ENCODE measurements at places on chromosomes 13 and 19. TPM values are rescaled to one million over a fixed set of nuclear protein-coding genes. Genes with fewer than 3 reads are reported as not detected.

The MEIS3 gene
- 5.6 TPM for total RNA-seq

DNA sequence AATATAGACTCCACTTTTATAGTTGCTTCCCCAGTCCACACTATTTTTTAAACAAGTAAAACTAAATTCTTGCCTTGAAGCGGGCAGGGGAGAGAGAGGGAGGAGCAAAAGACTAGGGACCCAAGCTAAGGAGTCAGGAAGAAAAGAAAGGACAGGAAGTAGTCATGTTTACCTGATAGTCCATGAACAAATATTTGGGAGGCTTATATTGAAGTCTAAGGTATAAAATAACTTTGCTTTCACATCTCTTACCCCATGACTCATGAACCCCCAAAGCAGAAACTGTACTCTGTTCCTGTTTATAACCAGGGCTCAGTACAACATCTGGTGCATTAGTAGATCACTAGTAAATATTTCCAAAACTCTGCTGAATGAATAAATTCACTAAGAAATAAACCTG, 67.3 kb downstream of the ZAR1L start:
- DNase-seq: no peak

GRCh38 chr19:12783291-12783848, 7.9 kb upstream of the JUNB start:
- DNase-seq: no peak

DNA sequence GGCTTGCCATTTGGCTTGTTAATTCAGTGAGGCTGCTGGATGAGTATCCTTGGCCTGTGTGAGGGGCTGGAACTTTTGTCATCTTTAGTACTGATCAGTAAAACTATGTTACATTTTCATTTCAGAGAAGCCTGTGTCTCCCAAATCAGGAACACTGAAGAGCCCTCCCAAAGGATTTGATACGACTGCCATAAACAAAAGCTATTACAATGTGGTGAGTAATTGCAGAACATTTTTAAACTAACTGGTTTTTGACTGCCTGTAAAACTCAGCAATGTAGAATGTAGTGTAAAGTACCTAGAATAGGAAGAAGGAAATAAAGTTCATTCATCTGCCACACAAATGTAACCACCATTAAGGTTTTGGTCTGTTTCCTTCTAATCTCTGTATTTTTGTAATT, 87.4 kb upstream of the TEX29 start:
- no peak for DNase-seq

GRCh38 chr13:113589961-113590339, 5.4 kb downstream of the TFDP1 start:
- no peak for DNase-seq

DNA sequence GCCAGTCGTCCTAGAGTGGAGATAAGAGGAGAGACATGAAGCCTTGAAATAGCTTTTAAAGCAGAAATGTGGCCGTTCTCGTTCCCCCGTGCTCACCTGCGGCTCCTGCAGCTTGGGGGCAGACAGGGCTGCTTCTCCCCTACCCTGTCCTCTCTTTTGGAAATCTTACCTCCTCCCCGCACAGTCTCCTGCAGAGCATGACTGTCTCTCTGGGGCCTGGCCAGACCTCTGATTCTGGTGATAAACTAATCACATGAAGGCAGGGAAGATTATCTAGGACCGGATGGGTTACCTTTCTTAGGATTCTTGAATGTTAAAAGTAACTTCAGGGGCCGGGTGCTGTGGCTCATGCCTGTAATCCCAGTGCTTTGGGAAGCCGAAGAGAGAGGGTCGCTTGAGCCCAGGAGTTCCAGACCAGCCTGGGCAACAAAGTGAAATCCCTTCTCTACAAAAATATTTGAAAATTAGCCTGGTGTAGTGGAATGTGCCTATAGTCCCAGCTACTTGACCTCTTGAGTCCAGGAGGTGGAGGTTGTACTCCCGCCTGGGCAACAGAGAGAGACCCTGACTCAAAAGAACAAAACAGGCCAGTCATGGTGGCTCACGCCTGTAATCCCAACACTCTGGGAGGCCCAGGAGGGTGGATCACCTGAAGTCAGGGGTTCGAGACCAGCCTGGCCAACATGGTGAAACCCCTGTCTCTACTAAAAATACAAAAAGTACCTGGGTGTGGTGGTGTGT, 8.1 kb downstream of the CEBPA start:
- no peak for DNase-seq

The ZNF568 gene
- 9.2 TPM for total RNA-seq

- DNase-seq: no peak
These were observed 963.1 kb downstream of the EFNB2 start for GRCh38 chr13:105572401-105572800.

The GPR183 gene
- total RNA-seq: 14.8 TPM

DNA sequence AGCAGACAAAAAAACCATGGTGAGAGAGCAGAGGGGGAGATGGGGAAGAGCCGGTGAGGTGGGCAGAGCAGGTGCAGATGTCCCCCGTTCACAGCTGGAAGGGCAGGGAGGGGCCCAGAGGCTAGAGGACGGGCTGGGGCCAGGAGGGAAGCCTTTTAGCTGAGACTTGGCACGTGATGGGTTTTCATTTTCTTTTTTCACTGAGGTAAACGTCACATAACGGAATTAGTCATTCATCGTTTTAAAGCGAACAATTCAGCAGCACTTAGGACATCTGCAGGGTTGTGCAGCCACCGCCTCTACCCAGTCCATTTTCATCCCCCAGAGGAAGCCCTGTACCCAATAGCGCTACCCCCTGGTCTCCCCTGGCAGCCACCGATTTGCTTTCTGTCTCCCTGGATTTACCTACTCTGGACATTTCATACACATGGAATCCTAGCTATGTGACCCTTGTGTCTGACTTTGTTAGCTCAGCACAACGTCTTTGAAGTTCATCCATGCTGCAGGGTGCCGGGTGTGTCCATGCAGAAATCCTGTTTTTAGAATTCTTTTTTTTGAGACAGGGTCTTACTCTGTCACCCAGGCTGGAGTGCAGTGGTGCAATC, 16.0 kb upstream of the EMC10 start:
- no peak for DNase-seq

The CRLF1 gene
- 26.8 TPM for total RNA-seq

DNA sequence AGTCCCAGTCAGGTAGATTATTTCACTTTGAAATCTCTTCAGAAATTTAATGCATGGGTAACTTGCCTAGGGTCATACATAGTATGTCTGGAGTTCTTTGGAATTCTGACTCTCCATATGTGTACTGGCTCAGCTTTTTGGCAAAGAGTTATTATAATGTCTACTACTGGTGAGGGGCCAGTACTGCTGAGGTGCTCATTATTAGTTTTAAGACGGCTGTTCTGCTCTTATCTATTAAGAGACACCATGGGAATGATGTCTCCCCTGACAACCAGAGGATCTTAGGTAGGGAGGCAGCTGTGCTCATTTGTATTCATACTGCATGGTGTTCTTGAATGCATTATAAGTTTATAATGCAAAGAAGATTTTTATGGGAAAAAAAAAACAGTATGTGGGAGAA, 184.1 kb downstream of the RGCC start:
- DNase-seq: no peak

GRCh38 chr19:43574424-43575155, 737 bp downstream of the XRCC1 start:
- no peak for DNase-seq

Measured in left cardiac atrium (tissue), 4 donors.